Activated T-cell treated with anti-CD3 and anti-CD28 coated beads for 24 hours (primary cell): ENCODE measurements at places on chromosomes 4 and X.
A peak's percentile ranks its signal among the peaks of the same experiment; 100 is the strongest.

GRCh38 chrX:27391623-27392022, 71.5 kb downstream of the PPP4R3C start:
- DNase-seq = no peak

GRCh38 chr4:185552254-185552653, 16.9 kb upstream of the PDLIM3 start:
- no peak for DNase-seq

DNA sequence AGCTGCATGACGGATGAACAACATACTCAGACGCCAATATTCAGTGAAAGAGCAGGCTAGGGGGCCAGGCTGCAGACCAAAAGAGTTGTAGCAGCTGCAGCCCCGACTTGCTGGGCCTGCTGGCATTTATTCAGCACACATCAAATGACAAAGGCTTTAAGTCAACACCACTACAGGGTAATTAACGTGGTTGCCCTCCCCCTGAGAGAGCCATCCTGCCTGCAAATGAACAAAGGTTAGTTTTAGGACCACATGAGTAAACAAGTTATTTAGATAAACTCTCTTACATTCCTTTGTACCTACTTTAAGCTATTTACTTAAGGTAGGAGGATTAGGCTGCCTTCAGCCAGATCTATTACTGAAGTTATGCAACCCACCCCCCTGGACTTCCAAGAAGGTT, 1329.1 kb downstream of the PCDH18 start:
- DNase-seq = no peak

DNA sequence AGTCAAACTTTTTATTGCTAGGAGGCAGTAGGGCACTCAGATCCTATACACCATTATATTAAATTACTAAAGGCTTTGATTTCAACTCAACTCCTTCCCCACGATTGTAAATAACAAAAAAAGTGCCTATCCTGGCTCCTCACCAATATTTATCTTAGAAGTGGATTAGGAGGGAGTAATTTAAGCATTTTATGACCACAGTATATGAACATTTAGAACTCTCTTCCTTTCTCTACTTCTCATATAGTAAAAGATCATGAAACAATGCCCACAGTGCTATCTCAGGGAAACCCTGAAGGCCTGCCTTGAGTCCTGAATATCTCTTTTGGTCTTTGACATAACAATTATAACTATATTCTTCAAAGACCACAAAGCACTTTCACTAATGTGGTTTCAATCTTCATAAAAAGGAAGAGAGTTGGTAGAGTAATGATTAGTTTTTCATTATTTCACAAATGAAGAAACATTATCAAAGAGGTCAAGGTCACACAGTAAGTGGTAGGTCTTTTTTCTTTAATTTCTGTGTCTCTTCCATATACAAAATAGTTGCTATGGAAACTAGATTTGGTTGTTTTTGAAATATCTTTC, 29.1 kb upstream of the ADH1C start:
- no peak for DNase-seq

DNA sequence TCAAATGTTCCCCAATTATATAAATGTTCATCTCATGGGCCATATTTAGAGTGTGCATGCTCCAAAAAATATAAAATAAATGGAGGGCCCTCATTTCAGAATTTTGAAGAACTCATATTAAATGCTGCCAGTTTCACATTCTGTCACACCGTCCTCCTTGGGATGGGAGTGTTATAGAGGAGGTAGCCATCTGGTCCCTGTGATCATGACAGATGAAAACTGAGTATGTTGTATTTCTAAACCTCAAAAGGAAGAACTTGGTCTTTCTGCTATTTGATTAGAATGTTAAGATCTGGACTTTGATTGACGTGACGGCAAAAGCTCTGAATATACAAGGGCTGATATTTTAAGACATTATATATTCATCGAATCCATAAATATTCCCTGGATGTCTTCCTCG, 308.0 kb downstream of the RAPGEF2 start:
- DNase-seq = no peak

DNA sequence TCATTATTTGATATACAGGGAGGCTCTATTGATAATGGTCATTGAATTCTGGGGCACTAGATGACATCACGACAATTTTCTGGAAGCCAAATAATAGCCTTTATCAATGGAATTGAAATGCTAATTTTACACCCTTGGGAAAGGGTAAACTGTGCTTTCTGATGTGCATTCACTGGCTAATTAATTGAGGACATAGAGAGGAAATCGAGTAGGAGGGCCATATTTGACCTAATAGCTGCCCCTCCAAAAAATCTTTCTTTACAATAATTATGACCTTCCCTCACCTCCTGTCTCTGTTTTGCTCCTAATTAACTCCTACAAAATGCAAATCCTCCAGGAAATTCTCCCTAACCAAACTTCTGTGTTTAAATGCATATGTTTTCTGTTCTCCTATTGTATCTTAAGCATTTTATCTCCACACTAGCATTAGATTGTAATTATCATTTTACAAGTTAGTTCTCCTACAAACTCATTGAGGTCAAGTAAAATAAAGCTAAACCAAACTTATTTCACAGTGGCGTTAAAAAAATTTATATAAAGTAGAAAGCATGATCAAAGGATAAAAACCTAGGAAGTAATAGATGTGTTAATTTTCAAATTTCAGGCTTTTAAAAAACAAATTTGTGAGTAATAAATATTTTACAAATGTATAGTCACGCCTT, 1414.0 kb upstream of the AGA start:
- no peak for DNase-seq

DNA sequence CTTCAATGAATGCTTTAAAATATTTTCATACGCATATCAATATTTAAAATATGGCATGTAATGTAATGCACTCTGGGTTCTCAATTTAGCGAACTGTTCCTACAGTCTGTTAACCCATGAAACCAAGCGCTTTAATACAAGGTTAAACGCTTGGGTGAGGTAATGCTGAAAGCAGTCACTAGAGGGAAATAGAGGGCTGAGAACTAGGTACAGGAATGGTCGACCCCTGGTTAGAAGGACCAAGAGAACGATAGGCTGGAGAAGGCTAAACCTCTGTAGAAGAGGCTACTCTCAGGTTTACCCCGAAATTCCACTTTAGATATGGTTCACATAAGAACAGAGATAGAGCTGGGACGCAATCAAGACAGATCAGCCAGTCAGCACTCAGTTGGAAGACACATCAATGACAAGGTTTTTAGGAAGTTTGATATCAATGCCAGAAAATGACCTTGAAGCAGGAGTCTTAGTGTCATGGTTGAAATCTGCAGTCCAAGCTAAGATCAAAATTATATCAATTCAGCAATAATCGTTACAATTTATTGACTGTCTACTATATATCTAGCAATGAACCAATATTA, 26.9 kb downstream of the ARSJ start:
- DNase-seq = peak; percentile 21

DNA sequence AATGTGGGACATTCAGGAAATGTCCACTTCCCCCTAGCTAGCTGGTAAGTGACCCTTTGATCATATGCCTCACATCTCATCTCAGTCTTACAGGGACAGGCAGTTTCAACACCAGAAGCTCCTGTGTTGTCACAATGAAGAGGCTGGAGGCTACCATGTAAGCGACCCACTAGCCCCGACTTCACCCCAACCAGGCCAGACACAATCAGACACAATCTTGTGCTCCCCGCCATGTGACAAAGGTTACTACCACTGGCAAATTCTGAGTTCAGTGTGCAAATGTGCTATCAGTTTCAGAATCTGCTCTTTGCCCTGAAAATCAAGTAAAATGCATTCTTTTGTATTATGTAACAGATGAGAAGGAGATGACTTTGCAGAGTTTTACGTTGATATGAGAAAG, 56.9 kb upstream of the STS start:
- DNase-seq = no peak

DNA sequence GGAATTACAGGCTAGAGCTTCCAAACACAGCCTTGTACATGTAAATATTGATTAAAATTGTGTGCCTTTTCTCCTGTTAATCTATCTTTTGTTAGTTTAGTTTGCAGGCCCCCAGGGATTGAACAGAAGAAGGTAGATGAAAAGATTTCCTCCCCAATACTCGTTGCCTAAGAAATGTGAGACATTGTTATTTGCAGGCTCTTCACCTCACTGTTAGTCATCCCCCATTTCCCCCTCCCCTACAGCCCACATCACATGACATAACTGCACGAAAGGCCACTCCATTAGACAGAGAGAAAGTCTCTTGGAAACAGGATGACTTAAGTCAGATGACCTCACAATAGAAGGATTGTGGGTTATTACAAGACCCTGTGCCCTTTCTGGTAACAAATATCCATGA, 13.3 kb upstream of the MID1 start:
- no peak for DNase-seq

DNA sequence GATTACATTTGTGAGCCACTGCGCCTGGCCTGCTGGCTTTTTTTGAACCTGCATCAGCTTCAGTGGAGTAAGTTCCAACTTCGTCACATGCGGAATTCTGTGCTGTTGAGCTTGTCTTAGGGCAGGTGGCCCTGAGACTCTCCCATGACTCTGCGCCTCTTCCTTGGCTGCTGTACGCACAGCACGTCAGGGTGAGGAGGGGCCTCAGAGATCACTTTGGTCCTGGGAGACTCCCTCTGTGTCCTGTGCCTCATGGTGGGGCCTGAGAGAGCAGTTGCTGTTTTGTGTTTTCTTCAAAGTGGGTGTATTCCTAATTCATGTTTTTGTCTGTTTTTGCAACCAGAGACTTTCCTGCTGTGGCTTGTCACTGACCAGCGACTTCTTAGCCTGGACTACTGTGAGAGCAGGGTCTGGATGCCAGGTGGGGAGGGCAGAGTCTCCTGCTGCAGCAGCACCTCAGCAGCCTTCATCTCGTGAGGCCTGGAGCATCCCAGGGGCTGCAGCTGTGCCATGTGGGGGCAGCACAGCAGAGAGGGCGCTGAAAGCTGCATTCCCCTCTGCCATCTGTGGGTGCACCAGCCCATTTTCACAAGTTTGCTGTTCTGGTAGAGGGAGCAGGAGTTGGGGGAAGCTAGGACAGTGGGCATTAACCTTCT, 107.8 kb downstream of the TNIP2 start:
- DNase-seq = no peak

DNA sequence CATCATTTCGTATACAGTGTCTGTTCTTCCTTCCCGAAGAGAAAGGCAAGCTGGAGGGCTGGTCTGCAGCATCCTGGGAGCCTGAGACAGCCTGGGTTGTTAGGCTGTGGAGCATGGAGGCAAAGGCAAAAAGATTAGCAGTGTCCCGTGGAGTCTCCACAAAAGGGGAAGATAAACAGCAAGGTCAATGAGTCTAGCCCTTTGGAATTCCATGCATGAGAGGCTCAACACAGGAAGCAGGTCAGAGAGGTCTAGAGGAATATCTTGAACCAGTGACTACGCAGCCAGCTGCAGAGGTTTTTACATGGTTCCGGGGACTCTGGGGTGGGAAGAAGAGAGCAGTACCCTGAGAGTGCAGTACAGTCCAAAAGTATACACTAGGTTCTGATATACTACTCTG, 12.2 kb upstream of the MCF2 start:
- no peak for DNase-seq

DNA sequence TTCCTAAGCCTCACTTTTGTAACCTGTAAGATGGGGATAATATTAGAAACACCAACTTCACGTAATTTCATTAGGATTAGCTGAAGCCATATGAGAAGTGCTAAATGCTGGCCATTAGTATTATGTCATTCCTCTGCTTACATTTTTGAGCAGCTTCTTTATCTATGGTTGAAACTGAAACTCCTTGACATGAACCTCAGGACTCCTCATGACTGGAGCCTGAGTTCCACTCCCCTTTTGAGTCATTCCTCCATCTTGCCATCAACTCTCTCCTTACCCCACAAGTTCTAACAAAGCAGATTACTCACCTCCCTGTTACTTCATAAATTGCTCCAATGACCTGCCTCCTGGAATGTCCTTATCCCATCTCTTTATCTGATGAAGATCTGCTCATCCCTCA, 123.2 kb upstream of the KCNIP4 start:
- no peak for DNase-seq

- no peak for DNase-seq
Measured at GRCh38 chrX:129877401-129877800, 28.6 kb upstream of the UTP14A start.

- DNase-seq = no peak
Measured at GRCh38 chr4:67871867-67872266, 11.9 kb downstream of the TMPRSS11D start.

GRCh38 chrX:18252644-18253359, 32.1 kb upstream of the BEND2 start:
- DNase-seq = no peak

DNA sequence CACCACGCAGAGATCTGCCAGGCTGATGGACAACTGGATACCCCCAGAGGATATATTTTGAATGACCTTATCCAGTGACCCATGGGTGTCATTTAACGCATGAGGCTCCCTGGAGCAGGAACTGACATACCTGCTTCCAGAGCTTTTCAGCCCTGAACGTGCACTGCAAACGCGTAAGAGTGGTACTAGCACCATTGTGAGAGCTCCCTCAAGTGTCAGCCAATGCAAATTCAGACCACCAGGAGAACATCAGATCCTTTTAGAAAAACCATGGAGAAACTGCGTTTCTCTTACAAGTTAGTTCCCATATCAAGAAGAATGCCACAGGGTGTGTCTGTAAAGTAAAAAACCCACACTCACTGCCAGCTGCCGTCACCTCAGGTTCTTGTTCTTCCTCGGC, 7.3 kb downstream of the TREX2 start:
- no peak for DNase-seq

GRCh38 chrX:6184900-6185515, 43.7 kb downstream of the NLGN4X start:
- DNase-seq = no peak

DNA sequence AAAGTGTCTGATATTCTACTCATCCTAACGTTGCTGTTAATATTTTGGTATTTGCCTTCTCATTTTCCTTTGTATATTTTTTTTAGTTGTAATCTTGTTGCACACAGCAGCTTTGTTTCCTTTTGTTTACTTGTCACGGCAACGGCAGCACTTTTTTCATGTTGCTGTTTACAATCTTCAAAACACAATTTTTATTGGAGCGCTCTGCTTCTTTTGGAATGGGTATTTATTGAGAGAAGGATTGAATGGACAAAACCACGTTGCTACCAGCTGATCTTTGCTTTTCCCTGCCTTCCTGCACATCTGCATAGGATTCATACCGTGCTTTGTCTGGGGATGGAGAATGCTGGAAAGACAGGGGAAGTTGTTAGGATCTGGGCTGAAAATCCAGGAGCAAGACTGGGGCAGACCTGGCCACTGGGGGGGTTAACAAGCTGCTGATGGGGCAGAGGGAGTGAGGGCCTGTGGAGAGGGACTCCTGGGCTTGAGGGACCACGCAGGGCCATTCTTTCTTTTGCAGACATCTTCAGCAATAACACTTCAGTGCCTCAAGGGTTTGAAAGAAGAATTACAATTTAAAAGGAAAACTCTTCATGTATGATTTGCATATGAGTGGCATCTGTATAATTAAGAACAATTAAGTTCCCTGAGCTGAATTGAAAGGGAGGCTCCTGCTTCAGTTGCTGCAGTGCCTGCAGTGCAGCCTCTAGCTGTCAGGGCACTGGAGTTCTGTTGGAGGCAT, 69.8 kb downstream of the TMEM131L start:
- no peak for DNase-seq

GRCh38 chr4:52870225-52870624, 8.1 kb downstream of the RASL11B start:
- no peak for DNase-seq

GRCh38 chrX:125520029-125520428, 200.4 kb downstream of the TEX13C start:
- DNase-seq = no peak

- DNase-seq = no peak
Measured at GRCh38 chrX:40007756-40008705, 89.7 kb downstream of the BCOR start.

GRCh38 chrX:95435198-95435597, 1249.4 kb upstream of the DIAPH2 start:
- DNase-seq = no peak
